ENCODE measurements at places on chromosomes 7 and 10.

DNA sequence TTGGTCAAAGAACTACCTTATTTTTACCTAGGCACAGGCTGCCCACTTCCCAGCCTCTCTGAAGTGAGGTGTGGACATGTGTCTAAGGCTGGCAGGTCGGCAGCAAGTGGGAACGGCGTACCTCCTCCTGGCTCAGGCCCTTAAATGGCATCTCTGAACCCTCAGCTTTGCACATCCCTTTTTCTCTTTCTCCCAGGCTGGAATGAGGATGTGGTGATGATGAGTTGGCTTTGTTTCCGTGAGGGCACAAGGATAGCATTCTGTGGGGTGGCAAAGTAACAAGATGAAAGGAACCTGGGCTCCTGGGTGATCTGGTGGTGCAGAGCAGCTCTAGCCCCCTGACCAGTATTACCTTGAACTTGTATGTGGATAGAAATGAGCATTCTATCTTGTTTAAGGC, 196.8 kb downstream of the REEP3 start:
- no peak for DNase-seq

DNA sequence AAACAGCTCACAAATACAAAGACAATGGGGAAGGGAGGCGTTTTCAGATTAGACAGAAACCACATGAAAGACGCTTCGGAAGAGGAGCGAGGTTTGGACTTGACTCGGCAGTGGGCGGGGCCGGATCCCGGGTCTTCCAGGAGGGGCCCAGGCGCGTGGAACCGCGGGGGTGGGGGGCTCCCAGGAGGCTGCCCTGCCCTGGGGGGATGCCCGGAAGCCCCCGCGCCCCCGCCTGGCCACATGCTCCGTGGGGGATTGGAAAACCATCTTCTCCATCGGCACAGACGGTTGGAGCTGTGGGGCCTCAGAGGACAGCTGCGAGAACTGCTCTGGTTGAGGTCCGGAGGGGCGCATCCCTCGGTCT, 186.0 kb upstream of the SHH start:
- no peak for DNase-seq

- no peak for DNase-seq
Measured at GRCh38 chr7:31371621-31372020, 31.1 kb upstream of the NEUROD6 start.

GRCh38 chr7:114663502-114663901, 248.9 kb downstream of the FOXP2 start:
- DNase-seq: no peak

- DNase-seq: no peak
Measured at GRCh38 chr10:121078036-121078435, 226.9 kb downstream of the WDR11 start.

- no peak for DNase-seq
Measured at GRCh38 chr7:33831389-33832141, 73.8 kb upstream of the BMPER start.

- no peak for DNase-seq
Measured at GRCh38 chr7:45192621-45193041, 35.0 kb downstream of the RAMP3 start.

All from activated CD8-positive, alpha-beta memory T cell treated with anti-CD3 and anti-CD28 coated beads for 4 hours (primary cell).